Fibroblast of villous mesenchyme (primary cell): ENCODE measurements at places on chromosomes 5 and 9.
A peak's percentile ranks its signal among the peaks of the same experiment; 100 is the strongest.

DNA sequence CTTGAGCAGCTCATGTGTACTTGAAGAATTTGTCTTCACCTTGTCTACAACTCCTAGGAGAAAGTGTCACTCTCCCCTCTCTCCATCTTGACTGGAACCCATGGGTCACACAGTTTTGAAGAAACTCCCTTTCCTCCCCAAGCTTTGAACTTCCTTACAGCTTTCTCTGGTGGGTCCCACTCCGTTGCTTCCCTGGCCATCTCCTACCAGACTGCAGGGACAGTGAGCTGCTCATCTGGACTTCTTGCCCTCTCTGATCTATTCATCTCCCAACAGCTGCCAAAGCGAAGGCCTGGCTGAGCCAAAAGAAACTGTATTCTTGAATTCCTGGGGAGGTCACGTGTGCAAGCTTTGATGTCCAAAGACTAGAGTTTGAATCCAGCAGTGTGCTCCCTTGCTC lies 22.7 kb upstream of the CXCL14 start:
- no peak for DNase-seq

GRCh38 chr5:42749020-42749419 lies 7.6 kb upstream of the CCDC152 start:
- DNase-seq: no peak

GRCh38 chr5:137714494-137714893 lies 21.4 kb downstream of the KLHL3 start:
- no peak for DNase-seq

DNA sequence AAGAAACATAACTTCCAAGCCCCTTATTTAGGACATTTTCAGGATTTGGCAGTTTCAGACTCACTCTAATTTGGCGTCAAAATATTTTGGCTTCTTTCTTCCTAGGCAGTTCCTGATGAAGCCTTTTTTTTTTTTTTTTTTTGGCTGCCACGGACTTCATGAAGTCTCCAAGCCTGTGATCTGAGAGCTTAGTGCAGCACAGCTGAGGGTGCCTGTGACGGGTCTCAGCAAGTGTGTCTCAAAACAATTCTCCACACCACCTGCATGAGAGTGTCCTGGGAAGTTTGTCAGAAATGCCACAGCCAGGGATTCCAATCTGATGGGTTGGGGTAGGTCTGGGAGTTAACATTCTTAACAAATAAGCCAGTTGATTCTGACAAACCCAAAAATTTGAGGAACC lies 6.0 kb upstream of the ESM1 start:
- DNase-seq: no peak

DNA sequence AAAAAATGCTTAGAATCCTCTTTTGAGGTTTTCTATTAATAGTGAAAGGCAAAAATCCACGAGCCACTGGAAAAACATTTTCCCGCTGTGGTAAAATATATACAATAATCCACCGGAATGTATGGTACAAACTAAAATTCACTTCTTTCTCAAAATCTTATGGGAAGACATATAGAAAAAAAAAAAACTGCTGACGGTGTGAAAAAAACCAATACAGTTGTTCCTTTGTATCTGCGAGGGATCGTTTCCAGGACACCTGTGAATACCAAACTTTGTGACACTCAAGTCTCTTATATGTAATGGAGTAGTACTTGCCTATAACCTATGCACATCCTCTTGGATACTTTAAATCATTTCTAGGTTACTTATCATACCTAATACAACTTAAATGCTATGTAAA lies 13.3 kb downstream of the DIRAS2 start:
- DNase-seq: no peak

DNA sequence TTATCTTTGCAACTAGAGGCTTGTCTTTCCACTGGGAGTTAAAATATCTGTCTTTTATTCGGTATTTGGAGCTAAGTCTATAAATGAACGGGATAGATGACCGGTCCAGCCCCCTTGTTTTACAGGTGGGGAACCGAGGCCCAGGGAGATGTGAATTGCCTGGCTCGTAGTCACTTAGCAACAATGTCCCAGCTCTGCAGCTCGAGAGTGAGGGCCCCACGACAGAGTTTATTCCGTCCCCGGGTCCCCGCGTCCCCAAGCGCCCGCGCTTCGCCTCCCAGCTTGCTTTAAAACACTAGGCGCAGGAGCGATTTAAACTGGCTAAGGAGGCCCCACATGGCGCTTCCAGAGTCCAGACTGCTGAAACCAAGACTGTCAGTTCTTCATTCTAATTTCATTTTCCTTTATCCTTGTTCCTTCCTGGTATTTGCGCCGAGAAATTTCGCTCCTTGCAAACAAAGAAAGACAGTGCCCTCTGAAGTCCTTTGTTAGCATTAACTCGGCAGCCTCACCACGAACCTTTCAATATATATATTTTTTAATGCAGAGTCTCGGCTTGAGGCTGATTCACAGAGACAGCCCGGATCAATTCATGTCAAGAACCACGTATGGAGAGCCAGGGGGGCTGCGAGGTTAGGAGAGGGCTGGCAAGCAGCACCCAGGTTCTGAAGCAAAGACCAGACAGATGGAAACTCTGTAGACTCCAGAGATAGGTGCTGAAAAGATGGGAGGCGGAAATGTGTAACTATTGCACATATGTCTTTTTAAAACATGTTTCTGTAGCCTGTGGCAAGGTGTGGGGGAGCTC lies 1.4 kb upstream of the ENC1 start:
- peak; percentile 82 for DNase-seq

DNA sequence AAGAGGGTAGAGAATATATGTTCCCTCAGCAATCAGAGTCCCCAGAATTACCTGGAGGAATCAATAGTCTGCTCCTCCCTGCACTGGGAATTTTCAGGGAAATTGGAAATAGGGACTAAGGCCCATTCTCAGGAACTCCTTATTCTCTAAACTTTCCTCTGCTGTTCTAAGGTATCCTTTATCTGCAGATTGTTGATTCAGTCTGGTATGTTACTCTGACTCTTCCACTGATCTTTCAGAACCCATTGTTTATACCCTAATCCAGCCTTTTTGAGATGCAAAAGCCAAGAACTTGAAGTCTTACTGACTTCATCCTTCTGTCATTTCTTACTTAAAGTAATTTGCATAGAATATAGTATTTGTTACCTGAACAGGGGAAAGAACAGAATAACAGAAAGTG lies 143.5 kb upstream of the PPP1R2B start:
- DNase-seq: no peak

GRCh38 chr9:121853617-121854395 lies 202.4 kb downstream of the DAB2IP start:
- DNase-seq: no peak

DNA sequence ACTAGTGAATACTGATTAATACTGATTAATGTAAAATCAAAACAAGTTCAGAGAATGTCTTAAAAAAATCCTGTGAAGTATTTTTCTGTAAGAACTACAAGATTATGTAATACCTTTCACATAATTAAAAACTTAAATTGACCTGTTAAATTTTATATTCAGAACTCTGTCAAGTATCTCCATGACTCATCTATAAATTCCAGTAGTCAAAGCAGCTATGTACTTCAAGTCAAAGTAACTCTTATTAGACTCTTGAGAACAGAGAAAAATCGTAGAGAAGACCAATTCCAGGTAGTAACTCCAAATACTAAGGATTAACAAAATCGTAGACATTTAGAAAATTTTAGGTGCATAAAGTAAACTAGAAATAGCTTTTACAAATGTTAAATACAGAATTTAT lies 77.1 kb downstream of the HOMER1 start:
- DNase-seq: peak; percentile 17
